ENCODE measurements at places on chromosomes 11 and 22.

DNA sequence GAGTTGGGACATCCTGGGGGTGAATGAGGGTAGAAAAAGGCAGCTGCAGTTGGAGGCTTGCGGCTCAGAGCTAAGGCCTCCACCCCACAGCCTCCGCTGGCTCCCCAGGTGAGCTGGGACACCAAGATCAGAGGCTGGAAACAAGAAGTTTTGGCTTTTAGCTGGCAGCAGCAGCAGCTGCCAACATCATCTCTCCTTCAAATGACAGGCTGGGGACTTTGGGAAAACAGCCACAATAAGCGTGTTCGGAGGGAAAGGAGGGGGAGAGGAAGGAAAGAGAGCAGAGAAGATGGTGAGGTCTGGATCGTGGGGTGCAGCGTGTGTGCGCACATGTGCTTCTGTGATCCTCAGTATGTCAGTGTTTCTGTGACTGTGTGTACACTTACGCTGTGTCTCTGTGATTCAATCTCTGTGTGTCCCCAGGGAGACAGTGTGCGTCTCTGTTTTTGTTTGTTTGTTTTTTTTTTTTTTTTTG lies 62.0 kb upstream of the RASD2 start:
- no peak for DNase-seq

DNA sequence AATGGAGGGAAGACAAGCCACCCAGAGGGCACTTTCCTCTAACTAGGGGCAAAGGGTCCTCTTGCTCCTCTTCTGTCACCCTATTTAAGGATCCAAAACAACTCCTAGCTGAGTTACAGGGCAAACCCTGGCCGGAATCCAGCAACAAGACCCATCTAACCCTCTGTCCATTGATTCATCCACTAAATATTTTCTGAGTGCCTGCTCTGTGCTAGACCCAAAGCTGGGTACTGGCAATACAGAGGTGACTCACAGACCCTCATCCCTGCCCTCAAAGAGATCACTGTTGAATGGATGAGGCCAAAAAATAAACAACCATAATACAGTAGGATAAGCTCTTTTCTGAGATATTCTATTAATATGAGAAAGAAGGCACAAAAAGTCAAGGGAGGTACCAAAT lies 4.3 kb upstream of the GALNT18 start:
- no peak for DNase-seq

- DNase-seq = no peak
Measured at GRCh38 chr11:45670386-45671135, 5.1 kb upstream of the CHST1 start.

GRCh38 chr11:47731475-47731874 lies 16.3 kb upstream of the AGBL2 start:
- DNase-seq = no peak

DNA sequence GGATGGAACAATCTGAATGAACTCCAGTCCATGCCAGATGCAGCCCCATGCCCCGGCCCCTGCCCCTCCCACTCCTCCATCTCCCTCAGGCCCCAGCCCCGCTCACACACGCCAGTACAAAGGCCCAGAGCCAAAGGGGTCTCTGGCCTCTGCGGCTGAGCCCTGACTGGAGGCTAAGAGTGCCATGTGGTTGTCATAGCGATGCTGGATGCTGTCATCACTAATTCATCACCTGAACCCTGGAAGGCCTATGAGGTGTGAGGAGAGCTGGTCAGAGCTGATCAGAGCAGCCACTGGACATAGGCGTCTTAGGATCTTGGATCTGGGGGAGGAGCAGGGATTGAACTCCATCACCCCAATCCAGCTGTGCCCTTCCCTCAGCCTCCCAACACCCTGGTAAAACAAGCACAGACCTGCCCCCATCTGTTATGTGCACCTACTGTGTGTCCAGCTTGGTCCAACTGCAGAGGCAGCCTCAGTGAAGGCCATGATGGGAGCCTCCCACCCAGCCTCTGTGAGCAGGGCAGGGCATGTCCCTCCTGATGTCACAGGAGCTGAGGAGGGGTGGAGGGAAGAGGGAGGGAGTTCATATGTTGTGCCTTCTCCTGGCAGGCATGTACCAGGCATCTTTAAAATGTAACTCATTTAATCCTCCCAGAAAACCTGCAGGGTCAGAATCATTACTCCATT lies 16.7 kb downstream of the PDE2A start:
- DNase-seq = no peak

GRCh38 chr11:37371346-37371970 lies 773.4 kb upstream of the RAG2 start:
- no peak for DNase-seq

- DNase-seq = no peak
Measured at GRCh38 chr11:69333149-69333710, 39.3 kb downstream of the MYEOV start.

DNA sequence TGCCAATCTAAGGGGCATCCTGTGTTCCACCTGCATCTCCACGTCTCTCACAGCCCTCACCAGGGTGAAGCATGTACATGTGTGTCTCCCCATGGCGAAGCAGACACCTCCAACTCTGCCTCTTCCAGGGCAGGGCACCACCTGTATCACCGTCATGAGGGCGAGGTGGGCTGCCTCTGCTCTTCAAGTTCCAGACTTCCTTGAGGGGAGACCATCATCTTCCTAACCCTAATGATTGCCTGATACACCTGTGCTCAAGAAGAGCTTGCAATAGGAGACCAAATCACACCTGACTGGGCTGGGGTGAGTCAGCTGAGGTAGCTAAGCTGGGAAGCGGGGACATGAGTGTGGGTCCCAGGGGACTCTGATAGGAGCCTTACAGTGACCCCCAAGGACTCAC lies 43.7 kb downstream of the GAB4 start:
- DNase-seq = no peak

GRCh38 chr22:26549902-26550497 lies 37.7 kb upstream of the TFIP11 start:
- no peak for DNase-seq

DNA sequence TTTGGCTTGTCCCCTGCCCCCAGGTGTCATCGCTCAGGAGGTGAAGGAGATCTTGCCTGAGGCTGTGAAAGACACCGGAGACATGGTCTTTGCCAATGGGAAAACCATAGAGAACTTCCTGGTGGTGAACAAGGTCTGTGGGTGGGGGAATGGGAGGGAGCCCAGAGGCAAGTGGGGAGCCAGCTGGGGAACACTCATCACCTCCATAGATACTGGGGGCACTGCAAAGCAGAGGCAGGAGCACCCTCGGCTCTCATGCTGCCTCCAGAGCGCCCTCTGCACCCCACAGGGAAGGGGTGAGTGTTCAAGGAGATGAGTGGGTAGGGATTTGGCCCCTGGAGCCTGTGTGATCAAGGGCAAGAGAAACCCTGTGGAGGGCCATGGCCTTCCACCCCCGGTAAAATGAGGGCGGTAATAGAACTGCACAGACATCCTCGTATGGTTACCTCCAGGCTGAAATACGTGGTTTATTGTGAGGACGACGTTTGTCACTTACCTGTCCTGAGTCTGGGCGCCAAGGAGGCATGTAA lies 14.0 kb downstream of the TMEM258 start:
- no peak for DNase-seq

GRCh38 chr11:83235825-83236224 lies 42.3 kb downstream of the ANKRD42 start:
- no peak for DNase-seq

DNA sequence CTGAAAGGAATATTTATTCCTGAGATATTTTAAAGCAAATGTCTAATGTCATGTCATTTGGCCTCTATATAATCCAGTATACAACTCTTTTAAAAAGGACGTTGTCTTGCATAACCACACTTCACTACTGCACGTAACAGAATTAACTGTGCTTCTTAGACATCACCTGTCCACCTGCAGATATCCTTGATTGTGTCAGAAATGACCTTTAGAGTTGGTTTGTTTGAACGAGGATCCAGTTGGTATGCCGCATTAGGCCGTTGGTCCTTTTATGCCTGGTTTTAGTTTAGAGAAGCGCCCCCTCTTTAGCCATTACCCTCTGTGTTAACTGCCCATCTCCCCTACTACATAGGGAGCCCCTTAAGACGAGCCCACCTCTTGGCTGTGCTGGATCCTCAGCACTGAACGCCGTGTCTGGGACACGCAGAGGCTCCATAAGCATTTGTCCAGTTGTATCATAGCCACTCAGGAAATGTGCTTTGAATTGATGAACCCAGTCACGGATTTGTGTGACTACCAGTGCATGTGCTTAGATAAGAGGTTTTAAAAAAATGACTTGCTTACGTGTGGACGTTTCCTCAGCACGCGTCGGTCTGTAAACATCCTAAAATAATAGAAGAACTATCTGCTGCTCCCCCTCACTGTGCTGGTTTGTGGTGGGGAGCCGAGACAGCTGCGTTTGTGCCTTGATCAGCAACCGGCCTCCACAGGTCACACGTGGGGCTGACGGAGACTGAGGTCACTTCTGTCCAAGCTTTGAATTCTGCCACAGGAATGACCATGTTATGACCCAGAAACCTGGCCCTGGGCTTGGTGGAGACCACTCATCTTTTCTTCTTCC lies 4.0 kb downstream of the MICAL2 start:
- no peak for DNase-seq

DNA sequence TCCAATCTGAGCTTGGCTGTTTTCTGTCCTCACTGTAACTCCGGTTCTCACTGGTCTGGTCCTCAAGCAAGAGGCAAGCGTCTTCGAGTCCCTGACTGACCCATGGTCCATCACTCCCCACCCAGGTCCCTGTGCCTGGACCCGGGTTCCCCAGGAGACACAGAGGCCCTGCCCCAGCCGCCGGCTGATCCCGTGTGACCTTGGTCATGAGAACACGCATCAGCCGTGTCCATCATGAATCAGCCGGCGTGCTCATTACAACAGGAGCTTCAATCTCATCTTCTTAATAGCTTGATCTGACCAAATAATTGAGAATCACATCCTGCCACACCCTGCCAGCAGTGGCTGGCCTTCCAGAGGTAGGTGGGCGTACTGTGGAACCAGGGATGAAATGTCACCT lies 545.1 kb downstream of the BRD1 start:
- no peak for DNase-seq

- DNase-seq = no peak
Measured at GRCh38 chr11:14093065-14093464, 130.5 kb downstream of the SPON1 start.

DNA sequence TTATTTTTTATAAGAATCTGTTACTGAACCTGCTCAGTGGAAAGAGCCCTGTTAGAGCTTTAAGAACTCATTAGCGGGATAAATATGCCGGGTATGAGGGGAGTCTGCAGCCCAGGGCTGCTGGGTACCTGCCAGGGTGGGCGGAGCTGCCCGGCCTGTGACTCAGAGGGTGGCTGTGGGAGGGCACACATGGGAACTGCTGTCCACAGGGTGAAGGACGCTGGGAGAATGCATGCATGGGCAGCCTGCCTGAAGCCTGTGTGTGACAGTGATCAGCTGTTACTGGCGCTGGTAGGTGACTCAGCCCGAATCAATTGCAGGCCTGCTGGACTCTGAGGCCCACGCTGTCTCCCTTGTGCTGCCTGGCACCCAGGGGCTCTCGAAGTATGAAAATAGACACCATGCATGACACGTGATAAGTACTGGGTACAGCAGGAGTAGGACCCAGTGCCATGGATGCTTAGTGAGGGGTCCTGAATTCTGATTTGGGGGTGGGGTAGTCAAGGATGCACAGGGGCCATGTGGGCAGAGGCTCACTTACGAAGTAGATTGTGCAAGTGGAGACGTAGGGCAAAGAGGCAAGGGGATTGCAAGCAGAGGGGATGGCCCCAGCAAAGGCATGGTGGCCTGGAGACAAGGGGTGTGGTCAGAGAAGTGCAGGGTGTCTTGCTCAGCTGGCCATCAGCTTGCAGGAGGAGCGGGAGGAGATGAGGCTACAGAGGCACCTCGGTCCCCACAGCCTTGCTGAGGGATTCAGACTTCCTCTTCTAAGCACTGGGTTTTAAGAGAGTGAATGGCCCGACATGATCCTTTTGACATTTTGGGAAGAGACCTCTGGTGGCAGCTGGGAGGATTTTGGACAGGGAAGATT lies 36.5 kb downstream of the GRIK4 start:
- DNase-seq = peak; percentile 78

DNA sequence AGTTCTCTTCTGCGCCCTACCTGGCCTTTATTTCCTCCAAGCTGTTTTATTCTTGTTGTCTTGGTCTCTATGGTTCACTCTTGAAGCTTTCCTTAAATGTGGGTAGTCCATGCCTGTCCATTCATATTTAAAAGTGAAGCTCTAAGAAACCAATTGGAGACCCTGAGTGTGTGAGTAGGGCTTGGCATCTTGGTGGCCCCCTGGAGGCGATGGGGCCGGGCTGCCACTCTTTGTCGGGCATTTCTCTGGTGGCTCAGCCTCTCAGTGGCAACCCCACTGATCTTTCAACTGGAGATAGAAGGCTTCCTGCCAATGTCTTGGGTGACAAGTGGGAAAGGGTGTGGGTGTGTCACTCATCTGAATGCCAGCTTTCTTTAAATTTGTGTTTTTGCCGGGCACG lies 9.1 kb downstream of the TRPT1 start:
- DNase-seq = no peak

DNA sequence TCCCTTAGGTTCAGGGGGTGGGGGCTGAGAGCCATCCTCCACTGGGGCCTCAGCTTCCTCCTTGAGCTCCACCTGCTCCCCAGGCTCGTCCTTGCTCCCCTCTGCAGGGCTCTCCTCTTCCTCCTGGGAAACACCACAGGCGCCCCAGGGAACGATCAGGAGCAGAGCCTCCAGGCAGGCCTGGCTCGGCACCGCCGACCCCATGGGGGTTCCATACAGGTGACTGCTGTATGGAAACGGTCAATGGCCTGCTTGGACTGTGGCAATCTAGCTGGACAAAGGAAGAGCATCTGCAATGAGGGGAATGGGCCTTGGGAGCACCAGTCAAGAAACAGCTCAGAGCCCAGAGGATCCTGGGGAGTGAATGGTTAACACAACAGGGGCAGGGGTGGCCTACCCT lies 7.9 kb downstream of the HYOU1 start:
- DNase-seq = no peak

GRCh38 chr11:8913961-8914660 lies 3.1 kb downstream of the AKIP1 start:
- DNase-seq = peak; percentile 32

GRCh38 chr11:116855413-116855812 lies 18.0 kb upstream of the APOA1 start:
- DNase-seq = no peak

- DNase-seq = no peak
Measured at GRCh38 chr11:30260813-30261212, 30.0 kb downstream of the FSHB start.

DNA sequence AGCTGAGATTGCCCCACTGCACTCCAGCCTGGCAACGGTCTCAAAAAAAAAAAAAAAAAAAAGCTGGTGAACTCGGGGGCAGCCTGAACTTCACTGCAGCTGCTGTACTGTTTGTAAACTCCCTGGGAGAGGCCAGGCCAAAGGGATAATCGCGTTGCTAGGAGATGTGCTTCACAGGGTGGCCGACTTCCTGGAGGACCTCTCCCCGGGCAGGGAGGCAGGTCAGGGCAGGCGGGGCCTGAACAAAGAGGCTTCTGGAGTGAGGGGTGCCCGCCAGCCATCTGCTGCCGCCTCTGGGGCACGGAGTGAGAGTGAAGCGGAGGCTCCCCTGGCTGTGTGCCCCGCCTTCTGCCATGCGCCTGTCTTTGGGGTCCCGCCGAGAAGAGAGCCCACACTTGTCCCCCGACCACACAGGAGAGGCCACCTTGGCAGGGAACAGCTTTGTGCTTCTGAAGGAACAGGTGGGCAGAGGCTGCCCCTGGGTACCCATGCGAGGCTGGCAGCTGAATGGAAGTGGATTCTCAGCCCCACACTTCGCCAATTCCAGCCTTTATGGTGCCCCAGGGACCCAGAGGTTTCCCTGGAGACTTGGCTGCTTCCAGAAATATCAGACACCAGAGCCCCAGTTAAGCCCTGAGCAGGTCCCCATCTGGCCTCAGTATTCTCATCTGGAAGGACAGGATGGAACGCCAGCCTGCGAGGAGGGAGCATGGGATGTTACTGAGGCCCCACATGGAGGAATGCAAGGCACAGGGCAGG lies 29.6 kb downstream of the TMEM184B start:
- peak; percentile 91 for DNase-seq

GRCh38 chr11:64139049-64139448 lies 26.9 kb downstream of the MACROD1 start:
- DNase-seq = no peak

Data from small intestine (tissue), 16 donors.